Astrocyte of the spinal cord (primary cell): ENCODE measurements at places on chromosomes 11 and 22.
A peak's percentile ranks its signal among the peaks of the same experiment; 100 is the strongest.

GRCh38 chr11:70182266-70182665, 20.8 kb upstream of the FADD start:
- DNase-seq, result no peak

DNA sequence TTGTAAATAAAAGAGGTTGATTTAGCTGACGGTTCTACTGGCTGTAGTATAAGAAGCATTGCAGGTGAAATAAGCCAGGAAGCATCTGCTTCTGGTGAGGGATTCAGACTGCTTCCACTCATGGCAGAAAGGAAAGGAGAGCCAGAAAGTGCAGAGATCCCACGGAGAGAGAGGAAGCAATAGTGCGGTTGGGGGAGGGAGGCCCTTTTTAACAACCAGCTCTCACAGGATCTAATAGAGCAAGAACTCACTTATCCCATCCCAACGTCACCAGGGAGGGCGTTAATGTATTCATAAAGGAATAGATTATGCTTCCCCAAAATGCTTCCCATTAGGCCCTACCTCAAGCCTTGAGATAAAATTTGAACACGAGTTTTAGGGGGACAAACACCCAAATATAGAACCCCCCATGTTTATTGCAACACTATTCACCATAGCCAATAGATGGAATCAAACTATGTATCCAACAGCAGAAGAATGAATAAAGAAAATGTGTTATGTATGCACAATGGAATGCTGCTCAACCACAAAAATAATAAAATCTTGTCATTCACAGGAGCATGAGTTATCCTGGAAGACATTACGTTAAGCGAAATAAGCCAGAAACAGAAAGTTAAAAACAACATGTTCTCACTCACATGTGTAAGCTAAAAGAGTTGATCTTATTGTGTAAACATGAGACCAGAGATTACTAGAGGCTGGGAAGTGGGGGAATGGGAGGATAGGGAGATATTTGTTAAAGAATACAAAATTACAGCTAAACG, 908.3 kb upstream of the ANO3 start:
- peak; percentile 60 for DNase-seq

GRCh38 chr11:67491276-67492068, 8.6 kb downstream of the AIP start:
- no peak for DNase-seq

DNA sequence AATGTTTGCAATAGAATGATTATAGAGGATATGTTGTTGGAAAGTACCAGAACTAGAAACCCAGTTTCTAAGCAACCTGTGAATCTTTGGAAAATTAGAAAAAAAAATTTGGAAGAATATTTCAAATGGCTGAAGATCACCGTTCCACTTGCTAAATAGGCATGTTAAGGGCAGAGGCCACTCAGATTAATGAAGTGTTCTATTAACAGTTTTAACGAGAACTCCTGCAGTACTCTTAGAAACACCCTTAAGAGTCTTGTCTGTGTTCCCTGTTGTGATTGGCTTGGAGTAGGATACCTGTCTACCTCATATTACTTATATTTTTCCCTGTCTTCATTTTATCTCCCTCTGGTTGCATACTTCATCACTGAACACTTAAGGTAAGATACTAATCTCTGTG, 4.6 kb downstream of the C11orf54 start:
- DNase-seq, result no peak

DNA sequence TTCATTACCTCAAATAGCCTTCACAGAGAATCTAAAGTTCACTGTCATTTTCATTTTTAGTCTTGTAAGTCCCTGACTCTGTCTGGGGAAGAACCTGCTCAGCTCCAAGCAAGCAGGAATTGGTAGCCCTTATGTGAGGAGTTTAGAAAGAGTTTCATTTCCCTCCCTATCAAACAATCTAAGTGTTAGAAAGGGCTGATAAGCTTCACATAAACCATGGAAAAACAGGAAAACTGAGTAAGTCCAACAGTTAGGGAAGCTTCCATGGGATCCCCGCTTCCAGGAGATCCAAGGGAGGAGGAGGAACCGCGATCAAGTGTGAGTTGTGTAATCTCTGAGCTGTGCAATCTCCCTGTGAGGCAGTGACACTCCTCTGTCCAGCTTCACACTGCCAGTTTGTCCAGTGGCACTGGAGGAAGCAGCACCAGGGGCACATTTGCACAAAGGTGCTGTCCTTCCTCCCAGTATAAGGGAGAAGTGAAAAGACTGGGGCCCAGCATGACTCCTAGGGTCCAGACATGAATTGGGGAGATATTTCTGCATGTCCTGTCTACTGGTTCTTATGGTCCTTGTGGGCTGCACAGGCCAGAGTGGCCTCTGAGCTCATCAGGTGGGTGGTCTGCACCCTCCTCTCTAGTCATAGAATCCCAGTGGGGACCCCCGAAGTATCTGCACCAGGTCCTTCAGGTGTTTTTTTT, 4.3 kb downstream of the PRAME start:
- no peak for DNase-seq

GRCh38 chr22:29747832-29748231, 19.0 kb downstream of the ZMAT5 start:
- no peak for DNase-seq

- DNase-seq, result no peak
Observed at GRCh38 chr22:27779643-27780042, 21.9 kb downstream of the MN1 start.

DNA sequence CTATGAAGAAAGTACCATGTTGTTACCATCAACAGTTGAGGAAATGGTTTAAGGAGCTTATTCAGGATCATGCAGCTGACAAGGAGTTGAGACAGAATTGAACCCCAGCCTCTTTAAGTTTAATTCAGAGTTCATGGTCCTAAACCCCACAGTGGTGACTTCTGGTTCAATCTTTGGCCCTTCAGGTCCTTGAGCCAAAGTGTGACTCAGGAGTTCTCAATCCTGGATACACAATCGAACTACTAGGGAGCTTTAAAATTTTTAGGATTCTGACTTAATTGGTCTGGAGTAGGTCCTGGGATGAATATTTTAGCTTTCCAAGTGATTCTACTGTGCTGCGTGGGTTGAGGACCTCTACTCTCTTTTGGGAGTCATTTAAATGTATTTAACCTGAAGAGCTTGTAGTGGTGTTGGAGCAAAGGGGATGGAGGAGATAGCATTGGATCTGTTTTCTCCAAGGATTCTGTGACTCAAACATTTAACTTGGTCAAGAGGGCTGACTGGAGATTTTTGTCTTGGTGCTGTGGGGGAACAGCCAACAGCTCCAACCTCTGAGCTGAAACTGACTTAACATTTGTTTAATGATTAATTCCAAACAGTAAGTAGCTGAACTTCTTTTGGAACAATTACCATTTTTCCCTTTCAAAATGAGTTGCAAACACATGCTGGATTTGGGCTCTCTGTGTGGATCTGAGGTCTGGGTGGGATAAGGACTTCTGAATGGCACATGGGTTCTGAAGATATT, 80.1 kb downstream of the INSC start:
- DNase-seq, result peak; percentile 75

- DNase-seq, result no peak
Observed at GRCh38 chr22:28981818-28982499, 79.7 kb downstream of the C22orf31 start.

DNA sequence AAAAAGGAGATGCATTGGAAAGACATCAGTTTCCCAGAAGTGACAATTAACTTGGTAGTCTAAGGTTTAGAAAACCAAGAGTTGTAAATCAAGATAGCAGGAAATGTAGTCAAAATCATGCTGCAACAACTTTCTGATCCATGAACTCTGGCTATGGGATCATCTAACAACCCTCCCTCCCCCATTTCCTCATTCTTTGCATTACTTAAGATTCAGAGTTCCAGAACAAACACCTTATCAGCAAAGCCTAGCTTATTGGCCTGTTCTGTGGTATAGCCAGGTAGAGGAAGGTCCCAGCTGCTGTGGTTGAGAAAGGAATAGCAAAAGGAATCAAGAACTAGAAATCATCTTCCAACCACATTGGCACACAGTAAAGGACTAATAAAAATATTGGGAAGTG, 651.1 kb downstream of the METTL15 start:
- peak; percentile 31 for DNase-seq

DNA sequence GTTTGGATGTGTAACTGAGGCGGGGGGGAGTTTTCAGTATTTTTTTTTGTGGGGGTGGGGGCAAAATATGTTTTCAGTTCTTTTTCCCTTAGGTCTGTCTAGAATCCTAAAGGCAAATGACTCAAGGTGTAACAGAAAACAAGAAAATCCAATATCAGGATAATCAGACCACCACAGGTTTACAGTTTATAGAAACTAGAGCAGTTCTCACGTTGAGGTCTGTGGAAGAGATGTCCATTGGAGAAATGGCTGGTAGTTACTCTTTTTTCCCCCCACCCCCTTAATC, 2.3 kb downstream of the MALAT1 start:
- no peak for DNase-seq

DNA sequence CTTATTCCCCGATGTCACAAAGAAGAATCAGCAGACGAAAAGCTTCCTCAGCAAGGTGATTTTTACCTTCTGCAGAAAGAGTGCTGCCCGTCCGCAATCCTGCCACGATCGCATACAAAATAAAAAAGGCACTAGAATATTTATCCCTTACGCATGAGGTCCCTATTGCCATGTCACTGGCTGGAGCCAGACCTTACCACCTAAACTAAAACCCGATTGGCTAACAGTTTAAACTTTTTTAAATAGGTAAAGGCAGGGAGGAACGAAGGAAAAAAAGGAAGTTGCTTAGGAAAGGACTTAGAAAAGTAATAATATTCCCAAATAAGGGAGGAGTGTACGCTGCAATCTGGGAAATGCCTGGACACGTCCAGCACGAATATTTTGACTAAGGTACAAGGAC, 21.2 kb upstream of the ALDH3B2 start:
- DNase-seq, result no peak

DNA sequence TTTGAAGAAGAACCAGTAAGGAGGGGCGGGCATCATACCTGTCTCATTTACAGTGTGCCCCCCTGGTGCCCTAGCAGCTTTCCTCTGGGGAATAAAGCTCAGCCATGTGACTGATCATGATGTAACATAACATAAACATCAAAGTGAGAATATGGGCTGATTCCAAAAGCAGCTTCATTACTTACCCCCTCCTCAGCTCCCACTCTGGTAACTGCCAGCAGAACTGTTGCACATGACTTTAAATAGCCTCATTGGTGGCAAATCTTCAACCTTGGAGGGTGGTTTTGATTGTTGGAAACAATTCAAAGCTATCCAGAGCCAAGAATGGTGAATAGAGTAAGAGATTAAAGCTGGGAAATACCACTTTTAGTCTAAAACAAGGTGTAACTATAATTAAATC, 384.6 kb downstream of the BUD13 start:
- no peak for DNase-seq

- no peak for DNase-seq
Observed at GRCh38 chr11:111417011-111417765, 38.1 kb upstream of the POU2AF1 start.

- no peak for DNase-seq
Observed at GRCh38 chr22:35426801-35427140, 26.8 kb downstream of the MCM5 start.

DNA sequence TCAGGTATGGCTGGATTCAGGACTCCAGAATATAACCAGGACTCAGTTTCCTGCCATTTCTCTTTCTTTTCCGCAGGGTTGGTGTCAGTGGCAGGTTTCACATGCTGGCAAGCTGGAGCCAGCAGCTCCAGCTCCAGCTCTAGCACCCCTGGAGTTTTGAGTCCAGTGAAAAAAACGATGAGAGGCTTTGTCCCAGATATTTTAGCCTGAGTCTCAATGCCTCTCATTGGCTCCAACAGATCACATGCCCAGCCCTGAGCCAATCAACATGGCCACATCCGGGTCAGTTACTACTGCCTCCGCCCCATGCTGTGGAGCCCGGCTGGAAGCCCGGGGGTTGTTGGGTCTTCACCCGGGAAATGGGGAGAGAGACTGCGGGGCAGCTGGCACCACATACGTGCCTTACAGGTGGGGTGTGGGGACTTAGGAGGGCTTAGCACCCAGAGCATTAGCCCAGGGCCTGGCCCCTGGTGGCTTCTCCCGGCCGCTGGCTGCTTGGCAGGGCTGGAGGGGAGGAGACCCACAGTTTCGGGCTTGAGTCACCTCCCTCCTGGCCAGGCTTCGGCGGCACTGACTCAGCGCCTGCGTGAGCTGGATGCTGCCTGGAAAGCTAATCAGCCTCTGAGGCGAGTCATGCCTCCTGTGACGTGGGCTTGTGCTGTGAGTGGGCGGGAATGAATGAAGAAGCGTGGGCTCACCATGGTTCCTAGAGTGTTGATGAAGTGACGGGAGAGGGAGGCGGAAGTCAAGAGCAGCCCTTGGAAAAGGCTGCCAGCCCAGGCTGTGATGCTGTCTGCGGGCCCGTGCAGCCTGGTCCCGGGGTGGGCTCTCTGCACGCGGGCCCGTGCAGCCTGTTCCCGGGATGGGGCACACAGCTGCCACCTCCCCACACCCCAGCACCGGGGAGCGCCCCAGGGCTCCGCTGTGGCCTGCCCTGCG, 15.3 kb upstream of the MRTFA start:
- DNase-seq, result peak; percentile 99

DNA sequence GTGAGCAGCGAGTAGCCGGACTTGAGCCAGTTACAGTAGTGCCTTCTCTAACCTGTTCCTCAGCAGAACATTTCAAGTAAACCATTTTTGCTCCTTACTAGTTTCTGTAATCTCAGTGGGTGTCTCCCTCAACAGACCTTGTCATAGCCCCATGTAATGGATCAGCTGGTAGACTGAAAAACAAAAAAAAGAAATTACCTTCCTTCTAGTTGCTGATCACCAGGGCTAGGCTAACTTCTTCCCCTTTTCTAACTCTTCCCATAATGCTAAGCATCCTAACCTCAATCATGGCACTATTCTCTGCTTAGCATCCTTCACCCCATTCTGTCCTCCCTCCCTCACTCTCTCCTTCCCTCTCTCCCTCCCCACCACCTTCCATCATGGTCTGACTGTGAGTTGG, 35.8 kb upstream of the CBX6 start:
- DNase-seq, result no peak

GRCh38 chr11:106399624-106400023, 322.2 kb downstream of the AASDHPPT start:
- no peak for DNase-seq

DNA sequence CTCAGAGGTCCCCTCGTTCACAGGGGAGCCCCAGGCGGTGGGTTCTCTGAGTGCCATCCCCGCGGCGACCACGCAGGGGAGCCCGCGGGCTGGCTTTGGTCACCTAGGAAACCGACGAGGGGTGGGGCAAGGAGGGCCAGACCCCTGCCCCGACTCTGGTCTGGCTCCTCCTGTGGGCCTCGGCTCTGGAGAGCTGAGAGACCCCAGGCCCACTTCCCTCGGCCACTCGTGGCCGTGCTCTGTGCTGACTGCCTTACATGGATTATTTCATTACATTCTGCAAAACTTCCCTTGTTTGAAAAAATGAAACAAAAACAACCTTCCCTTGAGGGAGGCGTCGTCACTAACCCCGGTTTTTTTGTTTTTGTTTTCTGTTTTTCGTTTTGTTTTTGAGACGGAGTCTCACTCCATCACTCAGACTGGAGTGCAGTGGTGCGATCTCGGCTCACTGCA, 15.1 kb upstream of the CYTH4 start:
- no peak for DNase-seq

GRCh38 chr22:42156121-42156520, 25.5 kb upstream of the CYP2D6 start:
- DNase-seq, result no peak

- peak; percentile 40 for DNase-seq
Observed at GRCh38 chr11:10906521-10906920, 48.7 kb upstream of the ZBED5 start.

GRCh38 chr11:66047541-66048365, 1.2 kb downstream of the GAL3ST3 start:
- no peak for DNase-seq
